Right lobe of liver (tissue), 6 donors: ENCODE measurements at places on chromosomes 16 and 17. TPM values are rescaled to one million over a fixed set of nuclear protein-coding genes. Genes with fewer than 3 reads are reported as not detected.

Gene TRPV3
- total RNA-seq = 0.22 TPM

Gene ASGR1
- 414 TPM for total RNA-seq

- no peak for DNase-seq
Measured at GRCh38 chr17:75295201-75296158, 6.2 kb upstream of the SLC25A19 start.

- DNase-seq = no peak
Measured at GRCh38 chr17:9999919-10000695, 95.0 kb upstream of the RCVRN start.

DNA sequence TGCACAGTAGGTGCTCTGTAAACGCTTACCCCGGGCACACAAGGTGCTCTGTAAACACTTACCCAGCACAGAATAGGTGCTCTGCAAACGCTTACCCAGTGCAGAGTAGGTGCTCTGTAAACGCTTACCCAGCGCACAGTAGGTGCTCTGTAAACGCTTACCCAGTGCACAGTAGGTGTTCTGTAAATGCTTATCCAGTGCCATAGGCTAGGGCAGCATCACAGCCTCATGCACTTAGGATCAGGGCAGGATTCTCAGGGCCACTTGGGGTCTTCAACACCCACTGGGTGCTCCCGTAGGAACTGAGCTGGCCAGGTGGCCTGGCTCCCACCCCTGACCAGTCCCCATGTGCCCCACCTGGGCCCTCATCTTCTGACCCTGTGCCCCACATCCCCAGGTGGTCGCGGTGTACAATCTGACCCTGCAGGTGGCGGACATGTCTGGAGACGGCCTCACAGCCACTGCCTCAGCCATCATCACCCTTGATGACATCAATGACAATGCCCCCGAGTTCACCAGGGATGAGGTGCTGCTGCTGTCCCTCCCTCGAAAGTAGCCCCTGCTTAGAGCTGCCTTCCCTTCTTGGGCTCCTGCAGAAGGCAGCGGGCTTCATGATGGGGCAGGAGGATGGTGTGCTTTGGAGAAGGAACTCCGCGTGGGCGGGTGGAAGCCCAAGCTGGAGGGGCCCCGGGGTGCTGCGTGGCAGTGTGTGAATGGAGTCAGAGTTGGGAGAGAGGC is 13.1 kb downstream of the SLC22A31 start:
- peak; percentile 19 for DNase-seq
